ENCODE measurements at places on chromosomes 1 and 21.

DNA sequence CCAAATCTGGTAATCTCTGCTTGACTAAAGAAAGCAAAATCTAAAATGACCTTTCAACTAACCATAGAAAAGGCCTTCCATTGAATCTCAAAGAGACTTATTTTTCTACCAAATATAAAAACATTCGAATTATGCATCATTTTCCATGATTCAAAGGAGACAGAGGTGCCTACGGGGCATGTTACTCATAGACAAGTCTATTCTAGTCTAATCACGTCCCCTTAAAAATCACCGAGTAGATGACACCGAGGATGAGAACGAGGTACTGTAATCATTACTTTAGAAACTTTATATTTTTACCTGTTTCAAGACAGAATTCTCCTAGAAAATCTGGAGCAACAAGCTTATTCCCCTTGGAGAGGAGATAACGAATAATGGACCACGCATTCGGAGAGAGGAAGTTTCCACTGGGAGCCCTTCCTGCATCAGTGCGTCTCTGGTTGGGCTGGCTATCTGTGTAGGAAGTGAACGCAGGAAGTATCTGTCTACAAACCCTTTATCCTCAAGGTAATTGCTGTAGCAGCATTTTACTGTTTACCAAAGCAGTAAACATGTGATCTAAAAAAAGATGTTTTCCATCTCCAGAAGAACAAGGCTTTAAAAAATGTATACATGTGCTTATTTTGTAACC lies 9.5 kb downstream of the ERG start:
- no peak for DNase-seq

DNA sequence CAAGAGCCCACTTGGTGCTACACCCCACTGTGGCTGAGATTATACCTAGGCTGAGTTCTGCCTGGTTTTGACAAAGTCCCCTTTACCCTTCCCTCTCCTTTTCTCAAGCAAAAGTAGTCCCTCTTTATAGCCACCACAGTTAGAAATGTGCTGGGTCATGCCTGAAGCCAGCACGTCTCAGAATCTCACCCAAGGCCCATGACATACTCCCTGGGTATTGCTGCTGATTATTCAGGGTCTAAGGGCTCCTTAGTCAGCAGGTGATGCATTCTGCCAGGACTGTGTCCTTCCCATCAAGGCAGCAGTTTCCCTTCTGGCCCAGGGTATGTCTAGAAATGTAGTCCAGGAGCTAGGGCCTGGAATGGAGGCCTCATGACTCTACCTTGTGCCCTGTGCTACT lies 67.3 kb upstream of the COX20 start:
- no peak for DNase-seq

DNA sequence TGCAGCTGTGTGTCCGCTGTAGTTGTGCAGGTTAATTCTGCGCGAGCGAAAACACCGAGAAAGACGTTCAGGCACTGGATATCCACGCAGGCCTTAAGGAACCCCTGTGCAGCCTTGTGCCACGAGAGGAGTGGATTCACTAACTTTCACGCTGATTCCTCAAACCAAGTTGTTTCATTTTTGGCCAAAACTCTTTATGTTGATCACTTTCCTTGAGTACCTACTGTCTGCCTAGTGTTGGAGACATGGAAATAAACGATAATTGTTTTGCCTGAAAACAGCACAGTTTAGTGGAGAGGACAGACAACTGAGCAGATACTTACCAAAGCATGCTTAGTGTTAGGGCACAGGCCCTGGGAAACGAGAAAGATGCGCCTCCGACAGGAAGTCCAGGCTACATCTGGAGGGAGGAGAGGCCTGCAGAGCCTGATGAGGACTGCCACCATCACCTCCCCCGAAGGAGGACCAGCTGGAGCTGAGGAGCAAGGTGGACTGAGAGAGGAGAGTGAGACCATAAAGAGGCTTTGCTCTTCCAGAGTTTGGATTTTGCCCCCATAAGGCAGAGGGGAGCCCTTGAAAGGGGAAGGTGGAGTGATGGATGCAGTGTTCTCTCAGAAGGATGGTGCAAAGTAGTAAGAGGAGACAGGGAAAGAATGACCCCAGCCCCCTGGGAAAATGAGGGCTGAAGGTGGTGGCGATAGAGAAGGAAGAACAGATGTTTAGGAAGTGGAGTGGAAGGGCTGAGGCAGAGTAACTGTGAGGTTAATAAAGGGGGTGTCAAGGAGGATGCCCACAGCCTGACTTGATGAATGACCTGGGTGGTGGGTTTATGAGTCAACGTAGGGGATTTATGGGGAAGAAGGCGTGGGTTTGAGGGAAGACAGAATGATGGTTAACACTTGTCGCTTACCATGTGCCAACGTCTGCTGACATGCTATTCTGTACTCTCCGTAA lies 956 bp upstream of the SCAF4 start:
- no peak for DNase-seq

DNA sequence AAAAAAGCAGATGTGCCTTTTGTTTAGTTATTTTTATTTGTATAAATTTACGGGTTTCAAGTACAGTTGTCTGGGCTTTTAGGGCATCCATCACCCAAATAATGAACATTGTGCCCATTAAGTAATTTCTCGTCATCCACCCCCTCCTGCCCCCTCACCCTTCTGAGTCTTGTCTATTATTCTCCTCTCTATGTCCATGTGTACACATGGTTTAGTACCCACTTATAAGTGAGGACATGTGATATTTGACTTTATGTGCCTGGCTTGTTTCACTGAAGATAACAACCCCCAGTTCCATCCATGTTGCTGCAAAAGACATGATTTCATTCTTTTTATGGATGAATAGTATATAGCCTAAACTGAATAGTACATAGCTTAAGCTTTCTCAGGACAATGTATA lies 189.2 kb downstream of the ZP4 start:
- DNase-seq, result no peak

DNA sequence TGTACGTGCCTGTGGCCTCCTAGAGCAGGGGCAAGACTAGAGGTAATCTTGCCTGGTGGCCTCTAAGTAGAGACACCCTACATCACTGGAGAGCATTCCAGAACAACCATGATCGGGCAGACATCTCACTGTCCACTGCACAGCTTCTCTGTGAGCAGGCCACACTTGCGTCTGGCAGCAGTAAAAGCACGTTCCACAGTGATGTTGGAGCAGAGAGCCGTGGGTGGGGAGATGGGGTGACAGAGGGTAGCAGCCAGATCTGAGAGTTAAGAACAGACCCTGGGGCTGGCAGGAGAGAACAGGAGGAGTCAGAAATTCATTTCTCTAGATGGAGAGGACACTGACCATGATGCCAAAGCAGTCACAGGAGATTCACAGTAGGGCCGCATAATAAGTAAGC lies 293.0 kb downstream of the HHAT start:
- DNase-seq, result no peak

GRCh38 chr1:59997479-59998115 lies 71.0 kb upstream of the CYP2J2 start:
- no peak for DNase-seq

- no peak for DNase-seq
Measured at GRCh38 chr1:157849229-157849875, 7.7 kb upstream of the CD5L start.

DNA sequence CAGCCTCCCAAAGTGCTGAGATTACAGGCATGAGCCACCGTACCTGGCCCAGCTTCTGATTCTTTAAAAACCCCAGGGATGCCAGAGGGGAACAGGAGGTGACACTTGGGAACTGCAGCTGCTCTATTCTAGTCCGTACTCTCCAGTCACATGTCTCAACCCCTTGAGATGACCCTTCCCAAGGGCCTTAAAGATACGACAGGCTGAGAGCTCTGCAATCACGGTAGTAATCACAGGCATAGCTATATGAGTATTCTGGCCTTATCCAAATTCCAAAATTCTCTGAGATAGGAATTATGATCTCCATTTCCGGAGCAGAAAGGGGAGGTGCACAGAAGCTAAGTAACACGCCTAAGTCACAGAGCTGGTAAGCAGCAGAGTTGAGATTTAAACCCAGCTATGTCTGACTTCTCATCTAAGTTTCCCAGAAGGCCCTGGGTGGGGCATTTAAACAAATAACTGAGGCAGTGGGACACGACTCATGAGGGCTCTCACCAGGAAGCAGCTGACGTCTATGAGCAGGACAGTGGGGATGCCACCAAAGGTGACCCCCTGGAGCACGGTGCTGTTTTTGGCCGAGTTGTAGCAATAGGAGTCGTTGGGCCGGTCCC lies 5.2 kb downstream of the TMEM63A start:
- no peak for DNase-seq

All from RCC 7860 (cell line).